Esophagus muscularis mucosa (tissue), 4 donors: ENCODE measurements at places on chromosomes 6 and 20. TPM values are rescaled to one million over a fixed set of nuclear protein-coding genes. Genes with fewer than 3 reads are reported as not detected.

The BNIP5 gene
- total RNA-seq, result not detected

The MCHR2 gene
- total RNA-seq, result not detected

The ATP6V1G2 gene
- 2.1 TPM for total RNA-seq

The RNF39 gene
- total RNA-seq, result not detected

The MUC22 gene
- total RNA-seq, result not detected

The HBS1L gene
- total RNA-seq, result 81.4 TPM

The CTAGE9 gene
- total RNA-seq, result not detected

The MAS1 gene
- total RNA-seq, result not detected

The ADAM33 gene
- 79.7 TPM for total RNA-seq

The WFDC10B gene
- total RNA-seq, result not detected

GRCh38 chr6:43974643-43975230, 152.5 kb downstream of the MRPL14 start:
- DNase-seq, result no peak

GRCh38 chr6:16097382-16098171, 31.3 kb upstream of the MYLIP start:
- no peak for DNase-seq

DNA sequence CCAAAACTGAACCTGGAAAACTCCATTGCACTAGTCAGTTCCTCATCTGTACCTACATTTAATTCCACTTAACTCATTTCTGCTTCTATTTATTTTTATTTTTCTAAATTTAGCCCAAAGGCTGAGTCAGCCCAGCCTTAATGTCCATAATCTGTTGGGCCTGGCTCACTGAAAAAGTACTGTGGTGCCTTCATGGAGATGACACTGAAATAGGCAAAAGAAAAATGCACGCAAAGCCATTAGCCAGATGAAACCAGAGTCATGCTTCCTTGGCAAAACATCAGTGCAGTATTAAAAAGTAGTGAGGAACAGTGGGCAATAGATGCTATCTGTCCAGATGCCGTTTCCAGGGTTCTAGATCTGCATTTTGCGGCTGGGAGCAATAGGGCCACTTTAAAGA, 14.7 kb upstream of the PLCB4 start:
- no peak for DNase-seq

DNA sequence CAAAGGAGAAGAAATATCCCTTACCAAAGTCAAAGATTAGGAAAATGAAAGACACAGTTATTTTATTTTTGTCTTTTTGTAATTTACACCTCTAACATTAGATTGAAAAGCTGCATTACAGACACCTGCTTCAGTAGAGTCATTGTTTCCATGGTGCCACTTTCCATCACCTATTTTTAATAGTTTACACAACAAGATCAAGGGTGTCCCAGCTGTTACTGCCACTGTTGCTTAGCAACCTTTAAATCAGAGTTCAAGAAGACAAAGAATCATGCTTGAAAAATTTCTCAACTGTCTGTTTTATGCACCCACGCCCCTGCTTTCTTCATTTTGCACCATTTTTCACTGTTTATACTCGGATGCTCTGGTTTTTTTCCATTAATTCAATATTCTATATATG, 668.2 kb upstream of the GJE1 start:
- DNase-seq, result no peak

- DNase-seq, result no peak
These were observed 333.8 kb downstream of the PKHD1 start for GRCh38 chr6:51753635-51754034.

DNA sequence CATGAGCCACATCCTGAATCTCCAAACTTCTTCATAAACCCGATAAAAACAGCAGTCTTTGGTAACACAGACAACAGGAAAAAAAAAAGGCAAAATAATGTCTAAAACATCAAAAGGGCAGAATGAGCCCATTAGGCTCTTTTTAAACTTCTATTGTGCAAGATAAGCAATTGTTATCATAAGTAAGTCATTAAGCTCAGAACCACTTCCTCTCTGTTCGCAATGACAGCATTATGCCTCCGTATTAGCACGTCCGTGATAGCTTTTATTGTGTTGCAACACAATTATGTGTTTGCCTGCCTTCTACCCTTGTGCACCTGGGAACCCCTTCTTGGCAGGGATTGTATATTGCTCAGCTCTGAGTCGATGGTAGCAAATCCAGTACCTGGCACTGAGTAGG, 147.1 kb downstream of the LRFN2 start:
- DNase-seq, result no peak

DNA sequence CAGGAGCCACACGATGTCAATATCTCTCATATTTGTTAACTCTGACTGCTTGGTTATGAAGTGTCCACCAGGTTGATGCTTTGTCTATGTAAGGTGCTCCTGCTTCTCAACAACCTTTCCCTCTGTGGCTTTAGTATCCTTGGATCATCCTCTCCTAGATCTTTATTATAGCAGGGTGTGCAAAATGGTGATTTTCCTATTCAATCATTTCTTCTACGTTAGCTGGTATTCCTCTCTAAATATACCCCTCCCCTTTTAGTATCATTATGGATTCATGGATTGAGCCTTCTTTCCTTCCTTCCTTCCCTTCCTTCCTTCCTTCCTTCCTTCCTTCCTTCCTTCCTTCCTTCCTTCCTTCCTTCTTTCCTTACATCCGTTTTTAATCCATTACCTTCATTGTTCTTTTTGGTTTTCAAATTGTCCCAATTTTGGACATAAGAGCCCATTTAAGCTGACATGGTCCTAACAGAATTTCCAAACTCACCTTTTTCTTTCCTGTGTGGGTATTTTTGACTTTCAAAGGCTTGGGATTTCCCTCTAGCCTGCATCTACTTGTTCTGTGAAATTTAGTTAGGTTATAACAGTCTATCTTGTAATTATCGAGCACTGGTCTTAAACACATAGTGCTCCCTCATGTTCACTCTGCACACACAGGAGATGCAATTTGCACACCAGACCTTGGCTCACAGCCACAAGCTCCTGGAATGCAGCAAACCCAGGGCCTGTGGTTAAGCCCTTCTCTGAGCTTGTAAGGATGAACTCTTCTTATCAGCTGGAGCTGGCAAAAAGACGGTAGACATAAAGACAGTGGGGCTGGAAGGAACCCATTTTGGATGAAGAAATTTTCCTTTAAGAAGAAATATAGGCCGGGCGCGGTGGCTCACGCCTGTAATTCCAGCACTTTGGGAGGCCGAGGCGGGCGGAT, 109.9 kb downstream of the SLC24A3 start:
- no peak for DNase-seq

- no peak for DNase-seq
These were observed 1.8 kb downstream of the TPD52L1 start for GRCh38 chr6:125155344-125155743.

DNA sequence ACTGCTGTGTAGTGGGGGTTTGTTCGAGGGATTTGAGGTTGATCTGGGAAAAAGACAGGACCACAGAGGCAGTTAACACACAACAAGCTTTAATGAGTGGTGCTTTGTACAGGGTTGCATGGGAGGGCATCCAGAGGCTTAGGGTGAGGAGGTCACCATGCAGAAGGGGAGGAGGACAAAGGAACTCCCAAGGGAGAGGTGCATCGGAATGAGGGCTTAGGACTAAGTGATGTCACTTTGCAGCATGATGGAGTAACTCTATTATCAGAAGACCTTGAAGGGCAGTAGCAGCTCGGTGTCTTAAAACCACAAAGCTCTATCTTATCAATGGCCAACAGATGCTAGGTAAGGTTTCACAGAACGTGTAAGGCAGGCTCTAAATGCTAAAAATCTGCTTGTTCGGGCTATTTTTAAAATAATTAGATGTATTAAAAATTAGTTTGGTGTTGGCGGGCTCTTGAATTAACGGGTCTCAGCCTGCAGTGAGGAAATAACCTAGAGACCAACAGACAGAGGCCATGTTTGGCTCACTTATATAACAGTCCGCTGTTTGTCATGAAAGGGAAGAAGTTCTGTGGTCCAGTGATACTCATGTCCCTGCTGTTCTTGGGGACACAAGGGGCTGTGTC, 37.9 kb downstream of the MAN1A1 start:
- no peak for DNase-seq

- no peak for DNase-seq
These were observed 60.6 kb upstream of the ATXN1 start for GRCh38 chr6:16821834-16822264.

DNA sequence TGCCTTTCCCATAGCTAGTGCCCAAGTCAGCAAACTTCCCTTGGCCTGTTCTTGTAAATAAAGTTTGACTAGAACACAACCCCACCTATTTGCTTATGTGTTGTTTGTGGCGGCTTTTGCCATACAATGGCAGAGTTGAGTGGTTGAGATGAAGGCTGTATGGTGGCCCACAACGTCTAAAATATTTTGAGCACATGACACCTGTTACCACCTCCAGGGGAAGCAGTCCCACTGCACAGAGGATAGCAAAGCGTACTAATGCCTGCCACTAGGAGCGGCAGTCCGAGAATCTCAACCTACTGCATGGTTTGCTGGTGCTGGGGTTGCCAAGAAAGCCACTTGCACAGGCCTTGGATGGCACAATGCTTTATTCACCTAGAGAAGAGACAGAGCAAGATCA, 58.6 kb downstream of the TGM2 start:
- peak; percentile 86 for DNase-seq

- no peak for DNase-seq
These were observed 17.3 kb downstream of the STX7 start for GRCh38 chr6:132495604-132496079.

DNA sequence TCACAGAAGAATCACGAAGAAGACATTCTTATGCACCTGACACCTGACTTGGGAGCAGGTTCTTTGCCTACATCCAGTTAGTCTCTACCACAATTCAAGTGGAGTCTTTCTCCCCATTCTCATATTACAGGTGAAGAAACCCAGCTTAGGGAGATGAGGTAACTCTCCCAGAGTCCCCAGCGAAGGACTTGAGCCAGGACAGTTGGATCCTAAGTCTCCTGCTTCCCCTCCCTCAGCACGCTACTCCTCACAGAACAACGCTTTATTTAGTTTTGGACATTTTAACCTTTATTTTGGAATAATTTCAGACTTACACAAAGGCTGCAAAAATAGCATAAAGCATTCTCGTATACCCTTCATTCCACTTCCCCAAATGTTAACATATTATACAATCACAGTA, 824 bp upstream of the CSTL1 start:
- no peak for DNase-seq

- DNase-seq, result no peak
These were observed 65.3 kb downstream of the EDN3 start for GRCh38 chr20:59365611-59366285.

- no peak for DNase-seq
These were observed 46.3 kb downstream of the GOPC start for GRCh38 chr6:117555882-117556498.

- DNase-seq, result no peak
These were observed 32.7 kb downstream of the LRRC1 start for GRCh38 chr6:53827531-53827930.

DNA sequence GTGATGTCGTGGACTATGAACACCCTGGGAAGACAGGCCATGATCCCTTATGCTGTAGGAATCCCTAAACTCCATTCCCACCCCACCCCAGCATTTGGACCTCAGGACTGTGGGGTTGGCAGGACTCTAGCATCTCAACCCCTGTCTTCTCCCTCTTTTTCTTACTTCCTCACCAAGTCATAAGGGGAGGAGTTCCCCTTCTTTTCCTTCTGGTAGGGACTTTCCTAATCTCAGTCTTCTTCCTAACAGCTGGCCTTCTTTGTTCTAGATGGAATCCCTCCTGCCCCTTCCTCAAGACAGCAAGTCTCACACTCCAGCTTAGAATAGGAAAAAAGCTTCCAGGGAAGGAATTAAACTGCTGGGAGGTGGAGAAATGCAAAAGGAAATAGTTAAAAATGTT, 2.3 kb upstream of the SIRPB2 start:
- DNase-seq, result peak; percentile 42

DNA sequence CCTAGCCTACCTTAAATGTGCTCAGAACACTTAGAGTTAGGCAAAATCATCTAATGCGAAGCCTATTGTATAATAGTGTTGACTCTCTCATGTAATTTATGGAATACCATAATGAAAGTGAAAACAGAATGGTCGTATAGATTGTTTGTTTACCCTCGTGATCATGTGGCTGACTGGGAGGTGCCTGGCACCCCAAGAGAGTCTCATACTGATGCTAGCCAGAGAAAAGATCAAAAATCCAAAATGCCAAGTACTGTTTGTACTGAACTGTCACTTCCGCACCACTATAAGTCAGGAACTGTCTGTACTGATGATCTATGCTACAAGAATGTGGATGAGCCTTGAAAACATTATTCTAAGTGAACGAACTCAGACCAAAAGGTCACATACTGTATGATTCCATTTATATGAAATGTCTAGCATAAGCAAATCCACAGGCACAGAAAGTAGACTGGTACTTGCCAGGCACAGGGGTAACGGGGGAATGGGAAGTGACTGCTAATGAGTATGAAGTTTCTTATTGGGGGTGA, 22.4 kb downstream of the ZMYND8 start:
- no peak for DNase-seq

- DNase-seq, result no peak
These were observed 245.1 kb downstream of the ERMARD start for GRCh38 chr6:169996378-169997051.

- DNase-seq, result no peak
These were observed 68.2 kb downstream of the PHIP start for GRCh38 chr6:79009819-79010218.

DNA sequence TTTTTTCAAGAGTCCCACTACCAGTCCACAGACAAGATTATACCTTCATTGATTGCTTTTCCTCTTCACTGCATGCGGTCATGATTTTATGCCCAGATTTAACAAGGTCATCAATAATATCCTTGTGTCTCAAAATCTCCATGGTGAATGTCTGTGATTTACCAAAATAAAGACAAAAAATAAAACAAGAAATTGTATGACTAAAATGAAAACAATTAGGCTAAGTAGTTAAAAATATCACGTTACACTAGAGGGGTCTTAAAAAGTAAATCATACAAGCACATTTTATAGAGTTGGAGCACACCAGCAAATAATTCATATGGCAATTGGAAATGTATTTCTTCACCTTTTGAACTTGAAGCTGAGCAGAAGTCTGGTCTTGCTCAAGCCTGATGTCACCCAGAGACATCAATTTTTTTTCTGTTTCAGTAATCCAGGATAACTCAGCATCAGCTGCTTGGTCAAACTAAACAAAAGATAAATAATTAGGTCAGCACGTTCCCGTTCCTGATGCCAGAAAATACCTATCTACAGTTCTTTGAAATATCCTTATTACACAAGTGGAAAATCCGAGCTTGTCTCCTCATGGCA, 125.4 kb downstream of the DST start:
- no peak for DNase-seq

DNA sequence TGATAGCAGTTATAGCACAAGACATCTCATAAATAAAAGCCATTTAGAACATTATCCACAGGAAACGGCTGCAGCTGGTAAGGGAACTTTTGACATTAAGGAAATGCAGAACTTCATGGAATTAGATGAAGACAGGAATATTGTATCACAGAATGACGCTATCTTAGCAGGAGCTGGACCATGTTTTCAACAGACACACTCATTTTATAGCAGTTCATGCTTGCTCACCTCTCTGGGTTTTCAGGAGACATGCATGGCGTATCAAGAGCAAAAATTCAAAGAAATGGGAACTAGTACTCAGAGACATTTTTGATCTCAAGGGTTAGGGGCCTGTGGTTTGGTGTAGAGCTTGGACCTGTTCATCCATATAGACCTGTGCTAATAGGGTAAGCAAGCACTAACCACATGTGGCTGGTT, 125.0 kb downstream of the FYN start:
- DNase-seq, result no peak
